ENCODE measurements at places on chromosomes 5 and 9.

- DNase-seq: peak; percentile 7
Observed at GRCh38 chr9:130237763-130238524, 27.6 kb upstream of the HMCN2 start.

- peak; percentile 38 for DNase-seq
Observed at GRCh38 chr5:56481428-56482357, 248.6 kb upstream of the ANKRD55 start.

DNA sequence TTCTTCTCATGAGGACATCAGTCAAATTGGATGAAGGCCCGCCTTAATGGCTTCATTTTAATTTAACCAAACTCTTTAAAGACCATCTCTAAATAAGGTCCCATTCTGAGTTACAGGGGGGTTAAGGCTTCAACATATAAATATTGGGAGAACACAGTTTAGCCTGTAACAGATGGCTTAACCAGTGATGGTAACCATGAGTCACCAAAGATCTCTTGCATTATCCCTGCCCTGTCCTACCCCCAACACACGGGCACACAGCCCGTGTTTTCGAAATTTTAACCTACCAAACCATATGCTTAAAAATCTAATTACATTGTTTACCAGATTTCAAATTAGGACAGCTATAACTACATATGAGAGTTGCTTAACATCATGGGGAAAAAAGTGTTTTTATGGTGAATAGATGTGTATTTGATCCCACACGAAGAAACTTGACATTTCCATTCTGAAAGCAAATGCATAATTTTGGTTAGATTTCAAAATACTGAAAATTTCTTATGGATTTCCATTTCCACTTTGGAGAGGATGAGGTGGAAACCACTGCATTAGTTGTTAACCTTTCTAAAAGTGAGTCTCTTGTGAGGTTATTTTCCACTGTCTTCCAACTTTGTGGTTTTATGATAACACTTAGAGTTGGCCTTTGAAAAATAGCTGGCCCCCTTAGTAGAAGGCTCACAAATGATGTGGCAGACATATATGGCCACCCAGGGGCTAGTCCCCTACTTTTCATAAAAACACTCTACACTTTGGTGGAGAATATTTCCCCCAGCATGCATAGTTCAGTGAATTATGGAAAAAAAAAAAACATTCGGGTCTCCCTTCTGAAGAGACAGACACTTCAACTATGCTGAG, 849.3 kb downstream of the TLE1 start:
- no peak for DNase-seq

- DNase-seq: no peak
Observed at GRCh38 chr9:101462558-101462957, 27.0 kb upstream of the ALDOB start.

DNA sequence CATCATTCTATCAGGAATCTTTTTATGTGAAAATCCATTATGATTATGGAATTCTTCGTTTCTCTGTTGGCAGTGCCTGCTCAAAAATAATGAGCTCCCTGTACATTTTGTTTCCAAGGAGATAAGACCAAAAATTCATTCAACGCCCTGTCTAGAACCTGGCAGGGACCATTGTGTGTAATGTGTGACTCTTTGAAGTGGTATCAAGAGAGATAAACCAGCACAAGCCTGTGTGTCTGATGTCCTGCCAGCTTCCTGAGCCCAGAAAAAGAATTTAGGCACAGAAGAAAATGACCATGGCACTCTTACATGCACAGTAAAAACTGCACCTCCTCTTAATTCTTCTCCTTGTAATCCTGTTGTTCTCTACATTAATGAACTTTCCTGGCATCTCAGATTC, 177.4 kb downstream of the SAXO1 start:
- no peak for DNase-seq

DNA sequence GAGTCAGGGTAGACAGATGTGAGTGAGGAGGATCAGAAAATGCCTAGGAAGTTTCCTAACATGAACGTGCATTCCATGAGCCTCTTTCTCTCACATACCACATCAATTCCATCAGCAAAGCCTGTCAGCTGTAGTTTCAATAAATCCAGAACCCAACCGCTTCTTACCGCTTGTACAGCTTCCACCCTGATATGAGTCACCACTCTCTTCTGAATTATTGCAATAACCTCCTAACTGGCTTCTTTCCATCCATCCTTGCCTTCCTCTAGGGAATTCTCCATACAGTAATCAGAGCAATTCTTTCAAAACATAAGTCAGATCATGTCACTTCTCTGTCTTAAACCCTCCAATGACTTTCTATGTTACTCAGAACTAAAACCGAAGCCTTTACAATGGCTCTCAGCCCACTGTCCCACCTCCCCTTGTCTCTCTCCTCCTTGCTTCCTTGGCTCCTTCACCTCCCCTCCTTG, 8.1 kb upstream of the RAD23B start:
- DNase-seq: peak; percentile 94

DNA sequence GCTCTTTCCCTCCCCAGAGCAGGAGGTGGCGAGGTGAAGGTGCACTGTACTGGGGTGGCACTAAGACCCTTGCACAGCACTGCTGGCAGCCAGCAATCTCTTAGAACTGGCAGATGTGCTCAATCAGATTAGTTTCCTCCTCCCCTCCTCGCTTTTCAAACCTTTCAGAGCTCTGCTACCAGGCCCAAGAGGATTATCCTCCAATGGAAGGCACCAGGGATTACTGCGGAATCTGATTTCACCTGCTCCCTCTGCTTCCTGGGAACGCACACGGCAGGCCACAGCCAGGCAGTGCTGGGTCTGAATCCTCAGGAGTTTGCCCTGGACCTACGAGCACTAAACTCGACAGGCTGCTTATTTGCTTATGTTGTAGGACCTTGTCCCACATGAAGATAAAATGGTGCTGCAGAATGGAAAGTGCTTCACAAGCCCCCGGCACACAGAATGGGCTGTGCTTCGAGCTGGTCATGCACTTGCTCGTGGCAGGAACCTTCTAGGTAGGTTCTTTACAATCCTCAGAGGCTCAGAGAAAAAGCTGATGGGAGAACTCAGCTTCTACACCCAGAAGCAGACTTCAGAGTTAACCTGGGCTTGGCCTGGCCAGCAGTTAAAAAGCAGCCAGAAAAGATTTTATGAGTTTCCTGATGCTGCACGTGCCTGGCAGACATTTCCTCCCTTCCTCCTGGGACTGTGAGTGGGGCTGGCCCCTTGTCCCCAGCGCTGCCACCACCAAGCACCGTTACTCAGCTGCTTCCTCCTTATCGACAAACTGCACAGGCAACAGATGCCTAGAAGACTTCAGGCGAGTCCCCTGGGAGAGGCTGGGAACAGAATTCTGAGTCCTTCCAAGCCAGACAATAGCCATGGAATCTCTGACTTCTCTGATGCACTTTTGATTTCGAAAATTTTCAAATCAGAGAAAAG, 33.1 kb downstream of the FABP6 start:
- DNase-seq: no peak

DNA sequence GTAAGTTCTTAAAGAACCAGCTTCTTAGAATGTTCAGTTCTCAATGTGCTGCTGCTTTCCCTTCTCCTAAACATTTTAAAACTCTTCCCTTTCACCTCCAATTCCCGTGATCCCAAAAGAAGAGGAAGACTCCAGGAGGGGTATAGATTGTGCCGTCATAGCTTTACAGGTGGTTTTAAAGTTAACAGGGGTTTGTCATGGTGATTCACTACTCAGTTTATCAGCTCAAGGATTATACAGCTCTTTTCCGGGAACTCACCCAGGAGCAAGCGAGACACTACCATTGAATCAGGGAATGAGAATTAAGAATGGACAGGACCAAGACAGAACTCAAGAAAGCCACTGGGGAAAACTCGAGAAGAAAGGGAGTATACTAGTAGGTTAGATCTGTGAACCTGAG, 178.8 kb downstream of the NR3C1 start:
- no peak for DNase-seq

DNA sequence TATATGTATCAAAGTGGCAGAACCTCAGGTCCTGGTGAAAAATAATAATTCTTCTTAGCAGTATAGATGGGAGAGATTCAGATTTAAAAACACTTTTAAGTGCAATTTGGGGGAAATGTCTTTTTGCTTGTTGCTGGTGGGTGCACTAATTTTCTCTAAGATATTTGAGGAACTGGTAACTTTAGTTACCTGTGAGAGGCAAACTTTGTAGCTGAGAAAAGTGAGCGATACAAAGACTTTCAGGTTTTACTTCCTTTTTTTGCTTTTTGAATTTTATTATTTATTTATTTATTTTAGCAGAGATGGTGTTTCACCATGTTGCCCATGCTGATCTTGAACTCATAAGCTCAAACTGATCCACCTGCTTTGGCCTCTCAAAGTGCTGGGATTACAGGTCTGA, 303.1 kb upstream of the PTGER4 start:
- no peak for DNase-seq

DNA sequence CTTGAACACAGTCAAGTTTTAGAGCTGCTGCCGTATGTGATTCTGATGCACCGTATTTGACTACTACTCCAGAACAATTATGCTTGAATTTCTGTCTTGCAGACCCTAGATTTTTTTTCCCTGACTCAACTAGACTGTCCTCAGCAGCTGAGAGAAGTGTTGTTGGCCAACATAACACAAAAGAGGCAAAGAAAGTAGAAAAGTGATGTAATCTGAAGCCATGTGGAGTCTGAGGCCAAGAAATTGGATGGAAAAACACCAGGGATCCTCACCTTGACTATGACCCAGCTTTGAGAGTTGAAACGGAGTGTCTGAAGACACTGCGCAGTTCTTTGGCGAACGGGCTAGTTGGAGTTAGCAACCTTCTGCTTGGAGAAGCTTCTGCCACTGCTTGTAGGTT, 36.3 kb upstream of the FGF1 start:
- DNase-seq: no peak

DNA sequence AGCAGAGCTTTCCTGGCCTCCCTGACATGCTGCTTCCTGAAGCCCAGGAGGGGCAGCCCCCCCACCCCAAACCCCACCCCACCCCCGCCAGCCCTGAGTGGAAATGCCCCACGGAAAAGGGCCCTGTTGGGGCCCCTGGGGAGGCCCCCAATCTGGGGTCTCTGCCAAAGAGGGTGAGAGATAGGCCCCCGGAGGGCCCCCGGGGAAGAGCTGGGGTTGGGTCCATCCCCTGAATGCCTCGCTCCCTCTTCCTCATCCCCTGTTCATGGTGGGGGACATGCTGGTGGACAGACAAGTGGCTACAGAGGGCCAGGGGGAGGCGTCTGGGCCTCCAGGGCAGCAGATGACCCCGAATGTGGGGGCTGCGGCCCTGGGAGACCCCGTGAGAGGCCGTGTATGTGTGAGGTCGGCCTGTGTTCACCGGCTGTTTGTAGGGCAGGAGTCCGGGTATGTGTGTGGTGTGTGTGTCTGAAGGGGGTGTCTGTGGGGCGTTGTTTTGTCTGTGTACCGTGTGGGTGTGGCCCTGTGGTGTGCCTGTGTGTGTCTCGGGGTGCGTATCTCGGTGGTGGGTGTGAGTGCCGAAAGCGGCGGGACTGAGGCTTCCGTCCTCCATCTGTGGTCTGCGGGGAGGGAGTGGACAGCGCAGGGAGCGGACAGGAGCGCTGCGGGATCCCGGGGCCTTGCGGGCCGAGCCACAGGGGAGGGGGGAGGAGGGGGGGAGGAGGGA, 11.3 kb downstream of the C9orf50 start:
- DNase-seq: peak; percentile 32

DNA sequence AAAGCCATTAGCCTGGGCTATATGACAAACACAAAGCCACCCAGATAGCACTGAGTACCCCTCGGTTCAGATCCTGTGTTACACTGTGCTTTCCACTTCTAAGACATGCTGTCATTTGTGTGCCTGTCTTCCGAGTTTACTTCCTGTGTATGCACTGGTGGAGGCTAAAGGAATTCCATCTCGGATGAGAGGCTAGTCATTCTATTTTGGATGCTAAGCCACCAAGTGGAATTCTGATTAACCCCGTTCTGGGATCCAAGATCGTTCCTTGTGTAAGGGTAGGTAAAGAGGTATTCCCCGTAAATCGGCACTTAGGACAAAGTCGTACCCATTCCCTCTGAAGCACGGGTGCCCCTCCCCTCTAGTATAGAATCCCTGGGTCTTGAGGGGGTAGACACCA, 8.7 kb downstream of the PROP1 start:
- no peak for DNase-seq

GRCh38 chr5:55226934-55227663, at the start of gene MCIDAS:
Gene MCIDAS, minus strand, starts transcription at chr5:55227315. Its CDS starts 177 bp downstream, at chr5:55227138.
- peak; percentile 70 for DNase-seq

- DNase-seq: no peak
Observed at GRCh38 chr9:36041506-36041905, 4.8 kb downstream of the RECK start.

DNA sequence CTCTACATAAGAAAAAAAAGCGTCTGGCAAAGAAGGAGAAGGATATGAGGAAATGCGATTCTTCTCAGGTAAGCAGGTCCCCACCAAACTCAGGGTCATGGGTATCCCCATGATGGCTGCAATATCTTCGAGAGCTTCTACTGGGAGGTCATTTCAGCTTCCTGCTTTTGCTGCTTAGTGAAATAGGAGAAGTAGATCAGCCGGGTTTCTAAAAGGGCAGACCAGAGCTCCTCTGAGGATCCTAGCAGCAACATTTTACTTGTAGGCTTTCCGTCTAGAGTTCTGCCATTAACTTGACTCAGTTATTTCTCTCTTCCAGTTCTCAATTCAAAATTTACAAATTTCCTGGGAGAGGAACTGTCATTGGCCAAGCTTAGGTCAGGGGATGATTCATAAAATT, 134.7 kb downstream of the DPYSL3 start:
- DNase-seq: no peak

DNA sequence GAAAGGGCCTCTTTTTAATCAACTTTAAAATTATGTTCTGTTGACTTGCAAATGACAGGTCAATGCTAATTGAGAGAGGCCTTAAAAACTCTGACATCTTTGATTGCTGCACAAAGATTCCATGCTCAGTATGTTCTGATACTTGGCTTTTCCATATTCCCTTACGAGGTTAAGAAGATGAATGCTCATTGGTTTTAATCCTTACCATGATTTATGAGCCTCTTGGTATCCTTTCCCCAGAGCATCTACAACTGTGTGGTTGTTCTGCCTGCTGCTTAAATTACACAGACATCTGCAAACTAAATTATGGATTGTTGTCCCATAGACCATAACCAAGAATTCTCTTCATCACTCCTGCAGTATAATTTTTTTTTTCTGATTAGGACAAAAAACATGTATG, 352.6 kb downstream of the CDH12 start:
- no peak for DNase-seq
